ENCODE measurements at places on chromosomes 1 and 21.

DNA sequence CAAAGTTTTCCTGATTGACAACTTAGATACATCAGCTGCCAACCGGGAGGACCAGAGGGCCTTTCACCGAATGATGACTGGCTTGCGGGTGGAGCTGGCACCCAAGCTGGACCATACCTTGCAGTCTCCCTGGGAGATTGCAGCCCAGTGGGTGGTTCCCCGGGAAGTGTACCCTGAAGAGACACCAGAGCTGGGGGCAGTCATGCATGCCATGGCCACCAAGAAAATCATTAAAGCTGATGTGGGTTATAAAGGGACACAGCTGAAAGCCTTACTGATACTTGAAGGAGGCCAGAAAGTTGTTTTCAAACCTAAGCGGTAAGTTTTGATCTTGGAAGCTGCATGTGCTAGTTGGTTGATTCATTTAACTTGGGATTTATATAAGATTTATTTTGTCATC, 18.2 kb downstream of the FAM20B start:
- DNase-seq, result no peak

DNA sequence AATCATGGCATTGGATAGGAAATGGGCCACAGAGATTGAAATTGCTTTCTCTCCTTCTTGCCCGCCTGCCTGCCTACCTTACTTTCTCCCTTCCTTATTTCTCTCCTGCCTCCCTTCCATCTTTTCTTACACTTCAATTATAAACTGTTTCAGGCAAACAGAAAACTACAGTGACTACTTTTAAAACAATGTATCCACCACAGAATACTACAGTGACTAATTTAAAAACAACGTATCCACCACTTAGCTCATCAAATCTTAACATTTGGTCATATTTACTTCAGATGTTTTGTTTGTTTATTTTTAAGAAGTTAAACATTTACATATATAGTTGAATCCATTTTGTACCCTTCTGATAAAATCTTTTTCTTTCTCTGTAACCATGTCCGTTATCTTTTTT, 54.4 kb downstream of the SNRPE start:
- no peak for DNase-seq

- no peak for DNase-seq
These were observed 97.8 kb downstream of the BEND5 start for GRCh38 chr1:48678710-48679505.

GRCh38 chr1:205355075-205355453, 1.7 kb downstream of the KLHDC8A start:
- no peak for DNase-seq

DNA sequence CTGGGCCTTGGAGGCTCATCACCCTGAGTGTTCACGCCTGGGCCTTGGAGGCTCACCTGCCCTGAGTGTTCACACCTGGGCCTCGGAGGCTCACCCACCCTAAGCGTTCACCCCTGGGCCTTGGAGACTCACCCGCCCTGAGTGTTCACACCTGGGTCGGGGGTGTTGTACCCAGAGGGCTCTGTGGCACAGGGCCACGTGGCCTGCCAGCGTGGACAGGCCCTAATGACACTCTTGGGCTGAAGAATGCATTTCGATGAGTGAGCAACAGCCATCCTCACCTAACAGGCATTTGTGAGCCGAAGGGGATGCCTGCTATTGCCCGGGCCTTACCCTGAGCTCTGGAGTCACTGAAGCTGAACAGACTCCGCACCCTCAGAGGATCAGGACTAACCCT, 17.5 kb downstream of the SLC19A1 start:
- no peak for DNase-seq

DNA sequence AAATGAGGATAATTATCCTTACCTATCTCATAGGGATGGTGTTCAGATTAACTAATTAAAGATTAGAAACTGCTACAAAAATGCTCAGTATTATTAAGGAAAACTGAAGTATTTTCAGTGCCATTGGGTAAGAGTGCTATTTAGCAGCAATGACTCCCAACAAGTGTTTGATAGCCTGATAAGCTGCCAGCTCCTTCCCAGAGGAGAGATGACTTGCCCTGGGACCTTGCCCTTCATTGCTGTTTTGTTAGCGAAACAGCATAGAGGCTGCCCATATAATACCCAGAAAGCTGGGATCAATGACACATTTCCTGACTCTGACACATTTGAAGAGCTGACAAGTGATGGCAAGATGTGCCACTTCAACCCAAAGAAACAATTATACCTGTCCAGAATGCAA, 592.2 kb downstream of the ADGRL2 start:
- DNase-seq, result no peak

GRCh38 chr1:23657659-23658275, 33.8 kb upstream of the RPL11 start:
- peak; percentile 21 for DNase-seq

GRCh38 chr1:117318426-117318825, 48.8 kb upstream of the MAN1A2 start:
- DNase-seq, result no peak

GRCh38 chr1:108107658-108108057, 92.5 kb downstream of the SLC25A24 start:
- peak; percentile 36 for DNase-seq

GRCh38 chr21:36261459-36261858, 58.5 kb upstream of the MORC3 start:
- no peak for DNase-seq

- DNase-seq, result no peak
These were observed 52.1 kb downstream of the MIGA1 start for GRCh38 chr1:77831566-77831965.

GRCh38 chr1:228337711-228338520, 68.7 kb downstream of the TRIM11 start:
- DNase-seq, result no peak

- DNase-seq, result no peak
These were observed 22.2 kb upstream of the ZNF362 start for GRCh38 chr1:33234131-33234530.

GRCh38 chr1:206686478-206687249, 2.0 kb downstream of the MAPKAPK2 start:
- DNase-seq, result peak; percentile 68

- no peak for DNase-seq
These were observed 17.9 kb upstream of the PLEKHG5 start for GRCh38 chr1:6509220-6509918.

- DNase-seq, result no peak
These were observed 212.7 kb upstream of the JUN start for GRCh38 chr1:58996341-58997059.

- no peak for DNase-seq
These were observed 45.3 kb upstream of the PARP1 start for GRCh38 chr1:226453015-226453704.

DNA sequence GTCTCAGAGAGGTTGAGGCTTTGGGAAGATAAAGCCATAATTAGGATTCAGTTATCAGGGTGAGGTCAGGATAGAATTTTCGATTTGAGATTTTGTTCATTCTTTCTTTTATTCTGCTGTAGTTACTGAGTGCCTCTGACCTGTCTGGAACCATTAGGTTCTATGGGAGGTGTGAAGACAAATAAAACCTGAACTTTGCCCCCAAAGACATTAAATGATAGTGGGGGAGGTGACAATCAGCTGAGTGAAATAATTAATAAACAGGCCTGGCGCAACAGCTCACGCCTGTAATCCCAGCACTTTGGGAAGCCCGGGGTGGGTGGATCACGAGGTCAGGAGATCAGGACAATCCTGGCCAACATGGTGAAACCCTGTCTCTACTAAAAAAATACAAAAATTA, 55.0 kb upstream of the SPATA6 start:
- no peak for DNase-seq

DNA sequence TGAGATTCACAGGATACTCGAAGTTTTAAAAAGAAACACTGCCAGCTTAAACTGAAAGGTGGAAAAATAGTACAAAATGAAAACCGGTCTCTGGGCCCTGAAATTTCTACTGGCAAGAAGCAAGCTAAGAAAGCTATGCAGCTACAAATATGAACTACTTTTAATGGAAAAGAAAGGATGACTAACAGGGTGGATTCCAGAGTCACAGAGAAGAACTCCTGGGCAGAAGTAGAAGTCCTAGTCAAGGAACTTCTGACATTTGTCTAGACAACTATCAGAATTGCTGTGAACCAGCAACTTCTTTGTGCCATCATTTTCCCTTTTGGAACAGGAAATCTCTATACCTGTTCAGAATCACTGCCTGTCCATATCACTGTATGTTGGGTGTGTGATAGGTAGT, 38.1 kb downstream of the CD160 start:
- DNase-seq, result no peak

DNA sequence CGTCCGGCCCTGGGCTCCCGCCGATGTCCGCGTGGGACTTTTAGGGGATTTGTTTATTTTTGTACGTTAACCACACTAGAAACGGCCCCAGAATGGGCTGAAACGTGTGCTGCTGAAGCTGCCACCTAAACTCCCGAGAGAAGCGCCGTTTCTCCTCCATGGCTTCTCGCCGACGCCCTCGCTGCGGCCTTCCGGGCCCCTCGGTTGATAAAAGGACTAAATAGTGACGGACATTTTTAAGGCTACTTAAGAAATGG, 678 bp upstream of the PTTG1IP start:
- DNase-seq, result no peak

GRCh38 chr21:33657124-33657820, 15.0 kb downstream of the ITSN1 start:
- DNase-seq, result no peak

DNA sequence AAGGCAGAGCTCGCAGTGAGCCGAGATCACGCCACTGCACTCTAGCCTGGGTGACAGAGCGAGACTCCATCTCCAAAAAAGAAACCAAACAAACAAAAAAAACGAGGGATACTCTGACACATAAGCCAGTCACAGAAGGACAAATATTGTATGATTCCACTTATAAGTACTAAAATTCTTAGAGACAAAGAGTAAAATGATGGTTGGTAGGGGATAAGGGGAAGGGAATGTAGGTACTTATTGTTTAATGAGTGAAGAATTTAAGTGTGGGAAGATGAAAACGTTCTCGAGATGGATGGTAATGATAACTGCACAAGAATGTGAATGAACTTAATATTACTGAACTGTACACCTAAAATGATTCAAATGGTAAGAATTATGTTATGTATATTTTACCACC, 66.7 kb upstream of the GUCA2A start:
- DNase-seq, result no peak

Data from CD4-positive, alpha-beta T cell treated with Interleukin-17A for 1 hour (primary cell).